Thoracic aorta (tissue), 2 donors: ENCODE measurements at places on chromosomes 1 and 21. TPM values are rescaled to one million over a fixed set of nuclear protein-coding genes. Genes with fewer than 3 reads are reported as not detected.
A peak's percentile ranks its signal among the peaks of the same experiment; 100 is the strongest.

GRCh38 chr1:231959225-231959884 lies 332.8 kb downstream of the DISC1 start:
- no peaks in the 10 kb centered on the region for H3K36me3 ChIP-seq
- no peak overlapping the region for H3K27ac ChIP-seq
- DNase-seq: no peak
- no peaks in the 10 kb centered on the region for H3K4me1 ChIP-seq
- H3K27me3 ChIP-seq: no peaks in the 10 kb centered on the region

GRCh38 chr1:159421821-159422220 lies 10.2 kb upstream of the OR10J4 start:
- H3K4me1 ChIP-seq: no peaks in the 10 kb centered on the region
- H3K4me3 ChIP-seq: no peak overlapping the region
- no peaks in the 10 kb centered on the region for H3K27me3 ChIP-seq
- no peaks in the 10 kb centered on the region for H3K36me3 ChIP-seq
- DNase-seq: no peak

Gene OR2T3
- not detected for total RNA-seq

Gene FAM151A
- total RNA-seq: not detected

DNA sequence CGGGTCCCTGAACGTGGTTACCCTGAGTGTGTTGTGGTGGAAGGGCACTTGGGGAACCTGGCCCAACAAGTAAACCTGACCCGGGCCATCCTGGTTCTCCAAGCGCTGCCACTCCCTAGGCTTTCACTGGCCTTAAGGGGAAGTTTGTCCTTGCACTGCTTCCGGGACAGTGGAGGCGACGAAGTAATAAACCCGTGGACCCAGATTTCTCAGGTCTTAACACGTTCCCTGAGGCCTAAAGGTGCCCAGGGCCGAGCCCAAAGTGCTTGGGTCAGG lies 261 bp upstream of the CCDC24 start:
- DNase-seq: no peak
- peak overlapping the region; percentile 70 for H3K27ac ChIP-seq
- H3K27me3 ChIP-seq: no peaks in the 10 kb centered on the region
- H3K4me1 ChIP-seq: peaks cover 8% of the 10 kb centered on the region
- peak overlapping the region; percentile 77 for H3K4me3 ChIP-seq

Gene SLC16A4
- total RNA-seq: 29.8 TPM

GRCh38 chr21:44855572-44855971 lies 17.9 kb downstream of the PTTG1IP start:
- DNase-seq: no peak
- peaks cover 80% of the 10 kb centered on the region for H3K36me3 ChIP-seq

GRCh38 chr1:169833179-169833901 lies 38.6 kb upstream of the METTL18 start:
- no peaks in the 10 kb centered on the region for H3K27me3 ChIP-seq
- no peak overlapping the region for H3K4me3 ChIP-seq
- peaks cover 3% of the 10 kb centered on the region for H3K36me3 ChIP-seq
- no peaks in the 10 kb centered on the region for H3K4me1 ChIP-seq

GRCh38 chr1:47935856-47936255 lies 61.3 kb downstream of the TRABD2B start:
- H3K36me3 ChIP-seq: no peaks in the 10 kb centered on the region
- no peak for DNase-seq
- no peak overlapping the region for H3K27ac ChIP-seq
- H3K27me3 ChIP-seq: no peaks in the 10 kb centered on the region
- H3K4me3 ChIP-seq: no peak overlapping the region
- peaks cover 9% of the 10 kb centered on the region for H3K4me1 ChIP-seq

- no peaks in the 10 kb centered on the region for H3K36me3 ChIP-seq
- DNase-seq: no peak
- peaks cover 99% of the 10 kb centered on the region for H3K4me1 ChIP-seq
- H3K4me3 ChIP-seq: no peak overlapping the region
- no peaks in the 10 kb centered on the region for H3K27me3 ChIP-seq
- peak overlapping the region; percentile 55 for H3K27ac ChIP-seq
Measured at GRCh38 chr1:9314111-9314510, 21.4 kb downstream of the SPSB1 start.

- no peaks in the 10 kb centered on the region for H3K27me3 ChIP-seq
- H3K4me3 ChIP-seq: no peak overlapping the region
- no peak for DNase-seq
- peaks cover 41% of the 10 kb centered on the region for H3K4me1 ChIP-seq
Measured at GRCh38 chr1:84367219-84367618, 31.1 kb upstream of the DNASE2B start.

DNA sequence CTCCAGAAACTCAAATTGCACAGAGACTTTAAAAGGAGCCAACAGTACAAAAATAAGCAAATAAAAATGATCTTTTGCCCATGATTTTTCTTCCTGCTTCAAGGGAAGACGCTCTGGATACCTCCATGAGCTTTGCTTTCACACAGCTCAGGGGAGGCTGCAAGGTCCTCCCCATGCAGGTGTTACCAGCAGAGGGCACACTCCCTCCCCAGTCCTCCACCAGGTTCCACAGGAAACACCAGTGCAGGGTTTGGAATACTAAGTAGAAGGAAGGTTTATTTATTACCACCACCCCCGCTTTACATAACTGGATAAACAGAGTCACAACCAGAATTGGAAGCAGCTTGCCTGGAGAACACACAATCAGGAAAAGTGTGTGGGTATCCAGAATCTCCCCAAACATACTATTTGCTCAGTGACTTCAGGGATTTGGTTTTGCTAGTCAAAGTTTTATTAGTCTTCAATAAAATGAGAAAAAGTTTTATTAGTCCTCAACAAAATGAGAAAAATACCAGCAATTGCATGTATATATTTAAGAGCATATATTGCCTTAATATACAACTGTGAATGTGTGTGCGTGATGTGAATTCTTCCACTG lies 37.3 kb downstream of the HSD3B1 start:
- H3K4me1 ChIP-seq: no peaks in the 10 kb centered on the region
- no peak for DNase-seq
- H3K4me3 ChIP-seq: no peak overlapping the region
- H3K36me3 ChIP-seq: no peaks in the 10 kb centered on the region

GRCh38 chr1:111903148-111903870 lies 86.2 kb downstream of the KCND3 start:
- no peak for DNase-seq
- no peak overlapping the region for H3K4me3 ChIP-seq
- no peaks in the 10 kb centered on the region for H3K27me3 ChIP-seq
- peaks cover 12% of the 10 kb centered on the region for H3K4me1 ChIP-seq
- no peaks in the 10 kb centered on the region for H3K36me3 ChIP-seq
- H3K27ac ChIP-seq: no peak overlapping the region

GRCh38 chr1:111585447-111586086 lies 34.0 kb upstream of the RAP1A start:
- DNase-seq: no peak
- H3K36me3 ChIP-seq: no peaks in the 10 kb centered on the region
- H3K27me3 ChIP-seq: no peaks in the 10 kb centered on the region
- H3K4me1 ChIP-seq: no peaks in the 10 kb centered on the region

Gene SLAMF7
- 0.71 TPM for total RNA-seq

Gene PAX7
- total RNA-seq: not detected

Gene PLCH2
- total RNA-seq: 1.9 TPM

GRCh38 chr1:219582865-219583264 lies 30.0 kb downstream of the ZC3H11B start:
- H3K27ac ChIP-seq: no peak overlapping the region
- no peak for DNase-seq
- no peaks in the 10 kb centered on the region for H3K4me1 ChIP-seq
- H3K27me3 ChIP-seq: no peaks in the 10 kb centered on the region
- no peaks in the 10 kb centered on the region for H3K36me3 ChIP-seq

- no peaks in the 10 kb centered on the region for H3K4me1 ChIP-seq
- H3K27ac ChIP-seq: no peak overlapping the region
- no peaks in the 10 kb centered on the region for H3K36me3 ChIP-seq
- H3K4me3 ChIP-seq: no peak overlapping the region
- no peaks in the 10 kb centered on the region for H3K27me3 ChIP-seq
- DNase-seq: no peak
Measured at GRCh38 chr1:228438266-228438665, 21.6 kb upstream of the TRIM17 start.

GRCh38 chr1:223341121-223341520 lies 22.9 kb downstream of the SUSD4 start:
- H3K4me3 ChIP-seq: no peak overlapping the region
- no peaks in the 10 kb centered on the region for H3K27me3 ChIP-seq
- no peaks in the 10 kb centered on the region for H3K4me1 ChIP-seq
- no peak overlapping the region for H3K27ac ChIP-seq
